ENCODE measurements at places on chromosomes 2 and 18.

GRCh38 chr2:179917272-179917671, 55.9 kb upstream of the ZNF385B start:
- DNase-seq, result no peak

DNA sequence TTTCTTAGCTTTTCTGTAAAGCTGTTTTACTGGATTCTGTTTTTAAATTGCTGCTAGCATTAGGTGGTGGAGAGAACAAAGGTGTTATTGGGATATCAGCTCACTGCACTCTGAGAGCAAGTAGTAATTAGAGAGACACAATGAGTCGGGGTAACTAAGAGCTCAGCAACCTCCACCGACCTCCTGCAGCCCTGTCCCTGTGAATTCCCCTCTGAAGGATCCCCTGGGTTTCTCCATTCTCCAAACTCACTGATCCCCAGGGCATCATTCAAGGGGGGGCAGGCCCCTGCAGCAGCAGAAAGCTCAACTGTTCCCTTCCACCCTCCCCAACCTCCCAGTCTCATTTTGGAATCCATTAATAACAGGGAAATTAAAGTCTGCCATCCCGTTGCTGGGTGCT, 73.0 kb downstream of the MTCL1 start:
- no peak for DNase-seq

DNA sequence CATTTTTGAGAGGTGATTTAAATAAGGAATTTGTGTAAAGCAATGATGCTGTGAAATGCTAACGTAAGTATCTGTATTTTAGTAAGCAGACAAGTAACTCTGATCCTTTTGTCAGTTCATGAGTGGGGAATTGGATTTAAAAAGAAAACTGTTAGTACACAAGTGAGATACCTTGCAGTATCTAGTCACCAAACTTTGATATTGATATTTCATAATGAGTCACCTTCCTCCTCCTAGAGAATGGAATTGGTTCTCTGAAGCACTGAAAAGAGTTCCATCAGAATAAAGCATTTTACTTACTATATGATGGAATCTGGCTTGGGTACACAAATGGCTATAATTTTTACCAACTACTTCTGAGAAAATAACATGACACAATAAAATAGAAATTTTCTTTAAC, 232.2 kb downstream of the ZNF804A start:
- no peak for DNase-seq

DNA sequence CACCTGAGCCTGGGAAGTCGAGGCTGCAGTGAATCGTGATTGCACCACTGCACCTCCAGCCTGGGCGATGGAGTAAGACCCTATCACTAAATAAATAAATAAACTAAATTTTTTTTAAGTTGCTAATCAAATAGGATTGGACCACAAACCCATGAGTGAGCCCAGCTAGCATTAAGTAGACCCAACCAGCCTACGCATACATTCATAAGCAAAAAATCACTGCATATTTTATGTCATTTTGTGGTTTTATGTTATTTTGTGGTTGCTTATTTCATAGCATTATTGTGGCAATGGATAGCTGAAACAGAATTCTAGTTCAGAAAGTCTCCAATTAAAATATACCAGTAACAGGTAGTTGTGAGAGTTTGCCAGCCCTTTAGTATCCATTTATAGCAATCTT, 29.1 kb upstream of the ZC3H15 start:
- DNase-seq, result no peak

- no peak for DNase-seq
These were observed 53.5 kb downstream of the SLC4A1AP start for GRCh38 chr2:27717070-27717795.

GRCh38 chr2:60806988-60807681, 51.1 kb downstream of the PAPOLG start:
- DNase-seq, result no peak

- no peak for DNase-seq
These were observed 255.6 kb upstream of the OSR1 start for GRCh38 chr2:19614066-19614465.

GRCh38 chr2:146604521-146604920, 1240.3 kb upstream of the ACVR2A start:
- no peak for DNase-seq

GRCh38 chr2:169798397-169798717, 314 bp upstream of the SSB start:
- DNase-seq, result no peak

GRCh38 chr2:10412380-10412779, 35.7 kb downstream of the ODC1 start:
- no peak for DNase-seq

- DNase-seq, result no peak
These were observed 23.1 kb downstream of the ANXA4 start for GRCh38 chr2:69765096-69765380.

- no peak for DNase-seq
These were observed 8.9 kb downstream of the COX5B start for GRCh38 chr2:97654791-97655190.

DNA sequence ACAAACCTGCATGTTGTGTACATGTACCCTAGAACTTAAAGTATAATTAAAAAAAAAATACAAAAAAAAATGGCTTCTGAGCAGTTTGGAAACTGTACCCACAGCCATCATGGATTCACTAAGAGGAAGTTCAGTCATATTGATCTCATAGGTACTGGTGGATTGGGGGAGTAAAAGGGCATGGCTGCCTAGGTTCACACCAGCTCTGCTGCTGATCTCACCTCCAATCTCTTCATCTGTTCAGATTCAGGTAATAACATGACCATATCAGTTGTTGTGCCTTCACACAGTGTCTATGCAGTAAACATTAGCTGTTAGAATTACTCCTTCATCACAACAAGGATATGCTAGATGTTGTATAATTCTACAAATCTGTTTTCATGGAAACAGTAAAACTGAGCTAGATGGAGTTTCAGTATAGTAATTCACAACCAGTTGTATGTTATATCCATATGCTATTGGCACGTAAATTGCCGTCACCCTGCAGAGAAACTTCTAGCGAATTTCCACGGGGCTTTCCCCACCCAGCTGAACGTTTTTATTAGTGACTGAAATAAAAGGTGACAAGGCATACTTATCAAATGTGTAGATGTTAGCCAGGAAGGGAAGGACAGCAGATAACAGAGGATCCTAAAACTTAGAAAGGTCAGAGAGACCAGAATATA, 59.3 kb upstream of the ITM2C start:
- DNase-seq, result no peak

GRCh38 chr18:47246027-47246971, 5.2 kb downstream of the SKOR2 start:
- DNase-seq, result no peak

DNA sequence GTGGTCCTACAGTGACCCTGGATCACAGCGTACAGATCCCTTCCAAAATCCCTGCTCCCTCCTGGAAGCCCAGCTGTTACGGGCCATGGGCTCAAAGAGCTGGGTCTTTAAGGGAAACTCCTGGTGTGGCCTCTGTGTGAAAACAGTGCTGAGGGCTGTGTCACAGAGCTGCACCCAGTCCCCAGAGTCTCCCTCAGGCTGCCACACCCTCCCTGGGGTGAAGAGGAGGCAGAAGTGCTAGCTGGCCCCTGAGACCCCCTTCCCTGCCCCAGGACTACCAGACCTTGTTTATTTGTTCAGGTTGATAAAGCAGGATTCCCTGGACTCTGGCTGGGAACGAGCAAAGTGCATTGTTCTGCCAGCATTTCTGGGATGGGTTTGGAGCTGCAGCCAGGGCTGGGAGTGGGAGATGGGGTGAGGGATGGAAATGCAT, 7.7 kb downstream of the ATOH8 start:
- no peak for DNase-seq

Data from aorta (tissue), 5 donors.